ENCODE measurements at places on chromosomes 2 and 18.

GRCh38 chr2:71789556-71790204 is 336.3 kb downstream of the DYSF start:
- DNase-seq = no peak

DNA sequence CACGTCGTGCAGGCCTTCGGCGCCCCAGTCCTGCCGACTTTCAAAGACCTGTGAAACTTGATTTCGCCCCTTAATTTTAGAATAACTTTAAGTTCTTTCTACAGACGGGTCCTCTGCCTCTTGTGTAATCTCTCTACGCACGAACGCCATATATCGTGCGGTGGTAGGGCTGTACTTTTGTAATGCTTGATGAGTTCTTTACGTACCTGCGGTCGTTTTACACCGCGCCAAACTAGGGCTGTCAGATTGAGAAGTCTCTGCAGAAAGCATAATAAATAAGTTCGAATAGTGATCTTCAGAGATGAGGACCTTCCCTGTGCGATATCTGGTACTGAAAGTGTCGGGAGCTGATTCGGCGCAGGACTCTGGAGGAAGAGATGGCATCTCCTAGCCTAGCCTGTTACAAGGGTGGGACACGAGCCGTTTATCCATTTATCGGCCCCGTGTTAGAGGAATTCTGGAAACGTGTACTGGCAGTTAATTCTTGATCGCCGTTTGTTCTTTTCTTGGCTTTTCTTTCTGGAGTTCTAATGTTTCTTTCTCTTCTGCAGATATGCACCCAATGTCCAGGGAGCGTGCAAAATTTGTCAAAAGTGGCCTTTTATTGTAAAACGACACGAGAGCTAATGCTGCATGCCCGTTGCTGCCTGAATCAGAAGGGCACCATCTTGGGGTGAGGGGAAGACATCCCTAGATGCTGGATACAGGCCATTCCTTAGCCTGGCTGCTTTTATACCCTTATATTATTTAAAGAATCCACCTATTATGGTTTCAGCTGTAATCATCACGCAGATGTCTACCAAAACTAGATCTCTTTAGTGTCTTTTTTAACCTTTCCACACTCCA is 781 bp upstream of the SLC5A6 start:
- no peak for DNase-seq

DNA sequence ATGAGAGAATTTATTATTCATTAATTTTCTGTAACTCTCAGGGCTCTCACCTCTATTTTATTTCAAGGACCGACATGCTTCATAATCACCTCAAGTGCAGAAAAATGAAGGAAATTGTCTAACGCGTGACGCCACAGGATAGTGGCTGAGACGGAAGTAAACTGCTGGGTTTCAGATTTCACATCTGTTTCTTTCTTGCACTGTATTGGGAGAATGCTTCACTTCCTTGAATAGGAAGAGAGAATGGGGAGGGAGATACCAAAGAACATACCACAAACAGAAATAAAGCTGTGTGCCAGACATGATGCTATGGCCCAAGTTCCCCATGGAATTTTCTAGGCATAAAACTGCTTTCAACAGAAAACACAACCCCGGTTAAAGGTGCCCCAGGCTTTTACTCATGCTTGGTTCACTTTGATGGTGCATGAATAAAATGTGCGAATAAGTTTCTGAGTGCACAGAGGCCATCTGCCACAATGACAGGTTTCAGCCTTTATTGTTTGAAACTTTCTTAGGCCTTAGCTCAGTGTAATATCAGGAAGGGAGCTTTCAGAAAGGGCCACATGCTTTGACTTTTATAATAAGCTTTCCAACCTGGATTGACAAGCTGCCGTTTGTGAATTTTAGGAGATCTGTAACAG is 1116.4 kb downstream of the SOCS6 start:
- DNase-seq = no peak

DNA sequence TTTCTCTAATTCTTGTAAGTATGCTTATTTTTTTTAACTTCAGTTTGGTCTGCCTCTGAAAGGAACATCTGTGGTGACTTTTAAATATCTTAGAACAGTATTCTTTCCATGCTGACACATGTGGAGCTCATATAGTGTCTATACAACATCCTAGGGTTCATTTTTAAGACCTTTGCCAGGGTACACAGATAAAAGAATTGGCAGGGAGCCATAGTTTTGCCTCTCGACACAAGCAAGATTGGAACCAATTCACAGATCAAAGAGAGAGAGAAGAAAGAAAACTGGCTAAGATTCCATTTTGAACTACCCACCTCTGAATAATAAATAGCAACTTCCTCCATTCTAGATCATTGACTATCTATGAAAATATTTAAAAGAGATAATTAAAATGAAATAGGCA is 142.7 kb upstream of the ST6GAL2 start:
- DNase-seq = no peak

GRCh38 chr2:10608273-10608672 is 81.5 kb downstream of the NOL10 start:
- DNase-seq = no peak

- DNase-seq = no peak
Observed at GRCh38 chr2:67437114-67437513, 40.0 kb downstream of the ETAA1 start.

- no peak for DNase-seq
Observed at GRCh38 chr18:63848159-63848558, 39.3 kb upstream of the SERPINB2 start.

- DNase-seq = no peak
Observed at GRCh38 chr18:49052891-49053644, 102.3 kb upstream of the SMAD7 start.

GRCh38 chr18:31190919-31191318 is 28.3 kb upstream of the DSC1 start:
- no peak for DNase-seq

GRCh38 chr2:202102425-202103000 is 29.5 kb downstream of the KIAA2012 start:
- DNase-seq = no peak

DNA sequence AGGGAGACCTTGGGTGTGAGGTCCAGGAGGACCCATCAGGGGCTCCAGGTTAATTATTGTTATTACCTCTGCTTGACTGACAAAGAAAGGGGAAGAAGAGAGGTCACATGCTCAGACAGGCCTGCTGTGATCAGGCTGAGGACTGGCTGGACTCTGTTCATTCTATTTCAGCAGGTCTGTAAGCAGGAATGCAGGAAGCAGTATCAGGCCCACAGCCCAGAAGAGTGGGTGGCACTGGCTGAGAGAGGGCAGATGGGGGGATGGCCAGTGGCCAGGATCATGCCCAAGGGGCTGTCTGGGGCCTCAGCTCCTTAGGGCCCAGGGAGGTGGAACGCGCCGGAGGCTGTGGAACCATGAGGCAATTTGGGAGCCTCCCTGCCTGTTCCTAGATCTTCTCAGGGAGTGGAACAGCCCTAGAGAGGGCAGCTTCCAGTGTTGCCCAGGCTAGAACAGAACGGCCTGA is 43.7 kb upstream of the ZBTB7C start:
- DNase-seq = no peak

DNA sequence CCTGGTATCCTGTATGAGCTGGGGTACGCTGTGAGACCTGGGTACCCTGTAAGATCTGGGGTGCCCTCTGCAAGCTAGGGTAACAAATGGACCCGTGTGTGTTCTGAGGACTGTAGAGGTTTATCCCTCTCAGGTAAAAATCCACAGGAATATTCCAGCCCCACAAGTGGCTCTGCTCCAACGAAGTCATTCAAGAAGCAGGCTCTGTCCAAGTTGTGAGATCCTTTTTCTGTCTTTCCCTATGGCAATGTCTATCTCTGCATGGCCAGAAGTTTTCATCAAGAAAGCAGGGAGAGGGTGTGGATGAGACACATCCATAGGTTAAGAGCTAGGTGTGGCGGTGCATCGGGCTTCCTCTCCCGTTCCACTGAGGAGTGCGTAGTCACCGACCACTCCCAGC is 43.0 kb downstream of the PTGR3 start:
- no peak for DNase-seq

DNA sequence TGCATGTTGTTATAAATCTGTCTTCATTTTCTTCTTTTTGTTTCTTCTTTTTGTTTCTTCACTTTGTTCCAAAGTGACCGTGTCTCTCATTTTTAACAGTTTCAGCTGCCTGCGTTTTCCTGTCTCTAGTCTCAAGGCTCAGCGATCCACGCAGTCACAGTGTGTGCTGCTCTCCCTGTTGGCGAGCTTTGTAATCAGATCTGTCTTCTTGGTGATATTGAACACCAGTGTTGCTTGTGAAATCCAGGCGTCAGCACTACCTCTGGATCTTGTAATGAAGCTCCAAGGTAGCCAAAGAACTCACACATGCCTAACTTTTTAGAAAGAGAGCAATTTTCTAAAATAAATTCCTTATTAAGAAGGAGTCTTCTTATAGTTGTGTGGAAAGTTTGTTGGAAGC is 13.2 kb downstream of the SNTG2 start:
- no peak for DNase-seq

DNA sequence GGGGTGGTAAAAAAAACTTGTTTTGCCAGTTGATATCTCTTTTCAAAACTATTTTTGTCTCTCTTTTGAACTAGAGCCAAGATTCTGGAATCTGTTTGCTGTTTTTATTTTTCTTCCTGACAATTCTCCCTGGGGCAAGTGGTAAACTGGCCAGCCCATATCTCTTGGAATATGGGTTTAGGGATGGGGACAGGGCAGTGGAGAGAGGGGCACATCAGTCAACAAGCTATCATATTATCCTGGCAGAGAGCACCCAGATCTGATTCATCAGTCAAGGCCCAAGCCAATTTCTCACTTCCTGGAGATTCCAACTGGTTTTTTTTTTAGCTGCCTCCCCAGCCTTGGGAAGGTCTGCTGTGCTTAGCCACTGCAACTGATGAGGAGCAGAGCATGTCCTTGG is 52.3 kb downstream of the ARHGAP28 start:
- DNase-seq = no peak

GRCh38 chr18:40292985-40293710 is 1661.9 kb upstream of the PIK3C3 start:
- no peak for DNase-seq

DNA sequence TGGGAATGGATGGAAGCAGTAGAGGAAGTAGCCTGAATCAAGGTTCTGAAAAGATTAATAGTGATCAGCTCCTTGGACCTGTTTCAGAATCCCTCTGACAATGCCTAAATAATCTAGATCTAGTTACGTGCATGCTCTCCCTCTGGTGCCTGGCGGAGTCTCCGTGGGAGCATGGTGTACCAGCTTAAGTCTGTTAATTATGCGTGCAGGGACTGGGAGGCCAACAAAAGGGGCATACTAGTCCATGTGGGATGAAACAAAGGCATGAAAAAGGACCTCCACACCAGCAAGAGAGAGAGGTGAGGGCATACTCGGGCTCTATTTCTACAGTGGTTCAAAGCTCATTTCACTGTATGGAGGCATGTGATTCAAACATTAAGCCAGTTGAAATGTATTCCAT is 200.3 kb downstream of the DPP4 start:
- DNase-seq = no peak

DNA sequence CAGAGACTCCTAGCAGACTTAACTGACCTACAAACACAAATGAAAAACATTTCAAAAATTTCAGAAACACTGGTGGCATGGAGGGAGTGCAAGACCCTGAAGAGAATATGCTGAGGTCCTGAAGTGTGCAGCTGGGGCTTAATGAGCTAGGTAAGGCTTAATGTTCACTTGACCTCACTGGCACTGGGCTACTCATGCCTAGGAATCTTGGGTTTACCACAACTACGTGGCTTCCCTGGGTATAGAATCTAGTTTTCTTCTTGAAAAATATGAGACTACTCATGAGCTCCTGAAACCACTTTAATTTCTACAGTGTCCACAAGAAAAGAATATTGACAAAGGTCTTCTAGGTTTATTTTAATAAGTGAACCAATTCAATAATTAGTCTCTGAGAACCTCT is 139.8 kb downstream of the HNMT start:
- DNase-seq = no peak

GRCh38 chr2:26991717-26992116 is 21.3 kb downstream of the MAPRE3 start:
- no peak for DNase-seq

- no peak for DNase-seq
Observed at GRCh38 chr2:195622966-195623365, 34.1 kb upstream of the SLC39A10 start.
